ENCODE measurements at places on chromosomes 3 and 15. TPM values are rescaled to one million over a fixed set of nuclear protein-coding genes. Genes with fewer than 3 reads are reported as not detected.

The NR2E3 gene
- not detected for total RNA-seq

The GPX1 gene
- total RNA-seq = 74.1 TPM

GRCh38 chr15:70185251-70185711, 87.6 kb upstream of the TLE3 start:
- DNase-seq = no peak
- no peak overlapping the region for H3K4me3 ChIP-seq
- no peaks in the 10 kb centered on the region for H3K27me3 ChIP-seq

DNA sequence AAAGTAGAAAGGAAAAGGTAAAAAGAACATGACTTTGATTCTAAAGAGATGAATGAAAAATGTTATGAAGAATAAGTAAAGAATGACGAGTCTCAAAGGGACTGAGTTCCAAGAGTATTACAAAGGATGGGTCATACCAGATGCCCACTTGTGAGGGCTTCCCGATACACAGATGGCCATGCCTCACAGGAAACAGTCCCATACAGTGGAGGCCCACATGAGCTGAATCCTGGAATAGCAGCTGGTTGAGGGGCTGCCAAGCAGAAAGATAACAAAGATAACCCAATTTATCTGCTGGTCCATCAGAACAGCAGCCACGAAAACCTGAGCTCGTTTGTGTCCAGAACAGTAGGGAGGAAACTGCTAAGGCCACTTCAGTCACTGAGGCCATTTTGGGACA, 3.7 kb downstream of the SSR3 start:
- no peaks in the 10 kb centered on the region for H3K27me3 ChIP-seq
- no peak overlapping the region for H3K27ac ChIP-seq
- no peak for DNase-seq
- peaks cover 24% of the 10 kb centered on the region for H3K4me1 ChIP-seq
- H3K4me3 ChIP-seq = no peak overlapping the region

- no peak overlapping the region for H3K4me3 ChIP-seq
- H3K4me1 ChIP-seq = no peaks in the 10 kb centered on the region
- H3K36me3 ChIP-seq = no peaks in the 10 kb centered on the region
Measured at GRCh38 chr15:99504071-99504822, 61.5 kb upstream of the MEF2A start.
